ENCODE measurements at places on chromosomes 7 and 10.

- DNase-seq, result no peak
Measured at GRCh38 chr7:131830681-131831080, 274.3 kb upstream of the PODXL start.

- DNase-seq, result no peak
Measured at GRCh38 chr10:102140218-102140617, 7.4 kb downstream of the PPRC1 start.

DNA sequence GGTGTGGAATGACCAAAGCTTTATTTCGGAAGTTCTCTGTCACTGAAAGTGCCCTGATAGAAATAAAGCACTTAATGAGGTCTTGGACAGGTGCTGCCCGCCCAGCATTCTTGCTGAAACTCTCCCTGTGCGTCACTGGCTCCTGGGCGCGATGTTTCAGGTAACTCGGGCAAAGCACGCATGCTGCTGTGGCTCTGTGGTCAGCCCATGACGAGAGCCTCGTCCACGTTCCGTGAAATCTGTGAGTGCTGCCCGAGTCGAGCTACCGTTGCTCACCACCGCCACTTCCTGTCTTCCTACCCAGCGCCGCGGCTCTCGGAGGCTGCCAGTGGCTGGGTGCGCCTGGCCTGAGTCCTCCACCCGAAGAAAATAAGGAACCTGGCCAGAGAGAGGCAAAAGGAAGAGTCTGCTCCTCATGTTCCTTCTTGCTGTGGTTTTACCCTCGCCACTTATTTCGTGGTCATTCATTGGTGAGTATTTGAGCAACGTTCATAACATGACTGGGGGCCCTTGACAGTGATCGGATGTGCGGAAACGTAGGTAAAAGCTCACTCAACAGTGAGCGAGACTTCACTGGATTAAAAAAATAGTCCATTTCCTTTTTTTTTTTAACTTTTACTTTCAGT lies 95.5 kb downstream of the MAP3K8 start:
- peak; percentile 61 for DNase-seq

GRCh38 chr7:143882604-143883078 lies 19.3 kb downstream of the TCAF1 start:
- no peak for DNase-seq

- no peak for DNase-seq
Measured at GRCh38 chr10:71860243-71861029, 9.4 kb upstream of the PSAP start.

- DNase-seq, result peak; percentile 28
Measured at GRCh38 chr10:120336911-120337540, 120.0 kb upstream of the PLPP4 start.

DNA sequence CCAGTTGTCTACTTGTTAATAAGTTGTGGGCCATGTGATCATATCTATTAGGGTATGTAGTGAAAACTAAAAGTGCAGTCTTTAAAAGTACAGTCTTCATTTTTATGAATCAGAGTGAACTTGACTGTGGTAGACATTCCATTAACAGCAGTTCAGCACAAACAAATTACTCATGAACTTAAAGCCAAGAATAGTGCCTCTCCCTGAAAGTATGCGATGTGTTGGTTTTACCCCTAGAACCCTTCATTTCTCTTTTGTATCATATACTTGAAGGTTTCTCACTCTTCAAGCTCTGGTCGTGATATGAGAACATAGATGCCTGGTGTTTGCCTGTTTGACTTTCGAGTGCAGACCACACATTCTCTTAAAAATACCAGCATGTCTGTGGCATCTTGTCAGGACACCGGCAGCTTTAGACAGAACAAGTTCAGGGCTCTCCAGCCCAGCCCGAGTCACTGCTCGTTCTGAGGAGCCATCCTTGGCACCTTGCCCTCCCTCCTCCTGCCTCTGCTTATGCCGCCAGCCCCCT lies 159.3 kb downstream of the LCOR start:
- DNase-seq, result no peak

GRCh38 chr10:31215052-31215451 lies 104.0 kb upstream of the ZEB1 start:
- DNase-seq, result no peak

- no peak for DNase-seq
Measured at GRCh38 chr7:105596866-105597265, 15.6 kb upstream of the EFCAB10 start.

- DNase-seq, result no peak
Measured at GRCh38 chr7:1591876-1592275, 22.0 kb upstream of the PSMG3 start.

- DNase-seq, result no peak
Measured at GRCh38 chr10:17510242-17510908, 56.0 kb upstream of the ST8SIA6 start.

DNA sequence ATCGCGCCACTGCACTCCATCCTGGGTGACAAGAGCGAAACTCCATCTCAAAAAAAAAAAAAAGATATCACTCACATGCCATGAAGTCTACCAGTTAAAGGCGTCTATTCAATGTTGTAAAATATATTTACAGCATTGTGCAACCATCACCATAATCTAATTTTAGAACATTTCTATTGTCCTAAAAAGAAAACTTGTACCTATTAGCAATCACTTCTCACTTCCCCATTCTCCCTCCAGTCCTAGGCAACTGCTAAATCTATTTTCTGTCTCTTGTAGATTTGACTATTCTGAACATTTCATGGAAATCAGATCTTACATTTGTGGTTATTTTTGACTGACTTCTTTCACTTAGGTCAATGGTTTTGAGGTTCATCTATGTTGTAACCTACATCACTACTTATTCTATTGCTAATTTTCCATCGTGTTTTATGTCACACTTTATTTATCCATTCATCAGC lies 25.2 kb upstream of the OTUD1 start:
- DNase-seq, result no peak

DNA sequence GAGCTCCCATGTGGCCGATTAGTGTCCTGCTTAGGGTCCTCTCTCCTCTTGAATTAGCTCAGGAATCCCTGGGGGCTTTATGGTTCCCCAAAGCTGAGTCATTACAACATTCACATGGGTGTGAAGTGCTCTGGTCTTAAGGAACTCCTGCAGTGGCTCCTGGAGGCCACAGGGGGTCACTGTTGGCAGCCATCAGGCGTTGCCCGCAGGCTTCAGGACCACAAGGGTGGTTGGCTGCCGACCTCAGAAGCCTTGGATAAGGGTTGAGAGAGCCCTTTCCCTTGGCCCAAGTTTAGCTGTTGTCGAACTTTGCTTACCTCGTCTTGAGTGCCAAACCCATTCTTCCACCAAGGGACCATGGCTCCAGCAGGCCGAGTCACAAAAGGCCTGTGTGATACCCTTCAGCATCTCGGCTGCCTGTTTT lies 61.7 kb downstream of the SH2D4B start:
- DNase-seq, result peak; percentile 32

DNA sequence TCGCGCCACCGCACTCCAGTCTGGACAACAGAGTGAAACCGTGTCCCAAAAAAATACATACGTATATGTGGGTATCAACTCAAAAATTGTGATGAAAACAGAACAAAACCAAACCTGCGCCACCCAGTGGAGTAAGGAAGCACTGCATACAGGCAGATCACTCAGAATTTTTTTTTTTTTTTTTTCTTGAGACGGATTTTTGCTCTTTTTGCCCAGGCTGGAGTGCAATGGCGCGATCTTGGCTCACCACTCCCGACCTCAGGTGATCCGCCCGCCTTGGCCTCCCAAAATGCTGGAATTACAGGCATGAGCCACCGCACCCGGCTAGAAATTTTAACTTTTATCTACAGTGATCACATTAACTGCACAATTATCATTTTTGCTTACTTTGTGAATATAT lies 9.1 kb upstream of the TMEM236 start:
- peak; percentile 38 for DNase-seq

DNA sequence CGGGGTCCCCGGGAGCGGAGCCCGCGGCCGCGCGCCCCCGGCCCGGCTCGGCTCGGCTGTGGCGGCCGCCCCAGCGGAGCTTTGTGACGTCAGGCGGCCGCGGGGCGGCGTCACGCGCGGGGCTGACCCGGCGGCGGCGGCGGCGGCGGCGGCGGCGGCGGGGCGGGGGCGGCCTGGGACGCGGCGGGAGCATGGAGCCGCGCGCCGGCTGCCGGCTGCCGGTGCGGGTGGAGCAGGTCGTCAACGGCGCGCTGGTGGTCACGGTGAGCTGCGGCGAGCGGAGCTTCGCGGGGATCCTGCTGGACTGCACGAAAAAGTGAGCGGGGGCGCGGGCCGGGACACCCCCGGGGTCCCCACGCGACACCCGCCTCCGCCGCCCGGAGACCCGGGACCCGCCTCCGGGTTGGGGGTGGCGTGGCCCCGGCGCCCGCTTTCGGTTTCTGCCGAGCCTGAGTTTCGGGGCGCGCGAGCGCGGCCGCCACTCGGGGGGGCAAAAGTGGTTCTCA lies at the start of gene PWWP2B:
TSS of gene PWWP2B (plus strand) at position 165 of the 506 bp plus-strand sequence. CDS start at position 192, 27 bp downstream.
- no peak for DNase-seq

DNA sequence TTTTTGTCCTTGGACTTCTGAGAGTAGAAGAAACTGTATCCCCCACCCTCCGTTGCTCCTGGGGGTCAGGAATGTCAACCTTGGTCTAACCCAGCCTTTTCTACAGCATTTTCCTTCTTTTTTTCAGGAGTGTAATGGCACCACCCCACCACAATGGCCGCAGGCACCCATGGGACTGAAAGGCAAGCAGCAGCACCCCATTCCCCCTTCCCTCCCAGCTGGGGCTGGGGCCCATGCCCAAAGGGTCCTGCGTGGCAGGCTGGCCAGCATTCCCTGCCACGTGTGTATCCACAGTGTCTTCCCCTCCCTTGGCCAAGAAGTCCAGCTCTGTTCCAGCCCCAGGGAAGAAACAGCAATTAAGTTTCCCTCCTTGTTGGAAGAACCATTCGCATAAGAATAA lies 106.9 kb downstream of the ZPBP start:
- no peak for DNase-seq

DNA sequence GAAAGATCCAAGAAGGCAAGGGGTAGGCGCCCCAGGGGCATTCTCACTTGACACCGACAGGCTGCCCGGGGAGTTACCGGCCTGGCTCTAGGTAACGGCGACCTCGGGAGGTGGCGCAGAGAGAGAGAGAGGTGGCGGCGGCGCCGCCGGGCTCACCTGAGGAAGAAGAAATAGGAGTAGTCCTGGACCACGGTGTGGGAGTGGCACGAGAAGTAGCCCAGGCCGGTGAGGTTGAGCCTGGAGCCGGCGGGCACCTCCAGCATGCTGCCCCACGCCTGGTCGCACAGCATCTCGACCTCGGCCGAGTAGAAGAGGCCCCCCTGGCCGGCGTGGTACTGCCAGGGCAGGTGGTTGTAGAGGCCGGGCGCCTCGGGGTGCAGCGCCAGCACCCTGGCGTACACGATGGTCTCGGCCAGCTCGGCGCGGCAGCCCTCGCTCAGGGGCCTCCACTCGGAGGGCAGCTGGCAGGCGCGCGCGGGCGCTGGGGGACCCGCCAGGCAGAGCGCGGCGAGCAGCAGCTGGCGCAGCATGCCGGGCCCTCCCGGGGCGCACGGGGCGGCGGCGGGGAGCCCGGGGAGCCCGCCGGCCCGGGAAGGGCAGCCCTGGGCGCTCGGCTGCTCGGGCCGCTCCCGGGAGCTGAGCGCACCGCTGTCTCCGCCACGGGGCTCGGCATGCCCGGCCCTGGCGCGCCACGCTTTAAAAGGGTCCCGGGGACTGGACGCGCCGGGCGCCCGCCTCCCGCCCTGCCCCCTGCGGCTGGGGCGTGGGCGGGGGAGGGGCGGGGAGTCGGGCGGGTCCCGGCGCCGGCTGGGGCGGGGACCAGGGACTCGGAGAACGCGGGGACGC lies at the start of gene CCDC3:
TSS of gene CCDC3 (minus strand) at position 673 of the 846 bp plus-strand sequence. CDS start at position 530, 143 bp downstream.
- peak; percentile 11 for DNase-seq

DNA sequence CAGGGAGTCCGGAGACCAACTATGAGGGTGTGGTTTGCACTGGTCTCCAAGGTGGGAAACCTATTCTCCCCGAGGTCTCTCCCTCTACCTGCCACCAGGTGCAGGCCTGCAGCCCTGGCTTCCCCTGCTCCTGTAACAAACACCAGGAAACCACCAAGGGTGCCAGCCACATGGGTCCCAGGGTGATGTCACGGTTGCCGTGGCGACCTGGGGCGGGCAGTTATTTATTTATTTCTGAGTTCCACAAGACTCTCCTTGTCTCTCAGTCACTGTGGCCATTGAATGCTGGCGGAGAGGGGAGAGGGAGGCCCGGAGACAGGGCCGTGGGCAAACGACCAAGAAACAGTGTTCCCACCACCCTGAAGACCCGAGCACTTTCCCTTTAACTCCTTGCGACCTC lies 27.0 kb downstream of the MMD2 start:
- no peak for DNase-seq

DNA sequence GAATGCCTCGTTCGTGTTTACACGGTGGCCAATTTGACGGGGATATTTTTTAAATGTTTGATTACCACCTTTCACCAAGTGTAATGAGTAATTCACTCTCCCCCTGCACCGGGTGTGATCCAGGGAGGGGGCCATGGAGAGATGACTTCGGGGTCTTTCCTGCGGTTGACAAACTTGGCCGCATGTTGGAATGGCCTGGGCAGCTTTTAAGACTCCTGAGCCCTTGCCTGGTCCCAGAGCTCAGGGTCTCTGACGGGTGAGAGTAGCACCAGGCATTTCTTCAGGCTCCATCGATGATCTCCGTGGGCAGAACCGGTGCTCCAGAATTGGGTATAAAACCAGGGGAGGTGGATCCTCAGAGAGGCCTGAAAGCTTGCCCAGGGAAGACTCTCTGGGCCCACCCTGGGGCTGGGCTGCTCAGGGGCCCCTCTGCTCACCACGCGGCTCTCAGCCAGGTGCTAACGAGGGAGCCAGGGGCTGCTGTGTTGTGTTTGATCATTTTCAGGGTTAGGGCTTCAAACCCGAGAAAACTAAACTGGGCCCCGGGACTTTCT lies 882 bp downstream of the ZNF282 start:
- DNase-seq, result no peak

GRCh38 chr10:100163704-100164621 lies 21.9 kb downstream of the ERLIN1 start:
- DNase-seq, result no peak

- no peak for DNase-seq
Measured at GRCh38 chr7:114879554-114879953, 42.3 kb upstream of the MDFIC start.

GRCh38 chr10:132943058-132943790 lies 854 bp upstream of the CFAP46 start:
- DNase-seq, result no peak

DNA sequence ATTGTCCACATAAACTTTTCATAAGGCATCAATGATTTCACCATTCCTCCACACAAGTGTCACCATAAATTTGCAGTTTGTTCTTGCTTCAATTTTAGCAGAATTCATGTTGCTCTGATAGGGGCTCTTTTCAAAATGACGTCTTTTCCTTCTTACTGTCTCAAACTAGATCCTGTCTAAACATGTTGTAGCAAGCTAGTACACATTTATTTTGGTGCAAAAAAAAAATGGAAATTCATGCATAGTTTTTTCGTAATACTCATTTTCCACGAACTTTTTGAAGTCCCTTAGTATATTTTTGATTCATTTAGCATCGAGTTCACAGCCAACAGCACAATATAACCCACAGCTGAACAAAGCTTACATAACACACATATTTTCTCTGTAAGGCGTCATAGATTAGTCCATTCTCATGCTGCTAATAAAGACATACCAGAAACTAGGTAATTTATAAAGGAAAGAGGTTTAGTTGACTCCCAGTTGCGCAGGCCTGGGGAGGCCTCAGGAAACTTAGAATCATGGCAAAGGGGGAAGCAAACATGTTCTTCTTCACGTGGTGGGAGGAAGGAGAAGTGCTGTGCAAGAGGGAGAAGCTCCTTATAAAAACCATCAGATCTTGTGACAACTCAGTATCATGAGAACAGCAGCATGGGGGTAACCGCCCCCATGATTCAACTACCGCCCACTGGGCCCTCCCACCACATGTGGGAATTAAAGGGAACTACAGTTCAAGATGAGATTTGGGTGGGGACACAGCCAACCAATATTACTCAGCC lies 301.5 kb downstream of the CCDC3 start:
- DNase-seq, result no peak

Measured in stimulated activated CD8-positive, alpha-beta memory T cell treated with anti-CD3 and anti-CD28 coated beads, Interleukin-2, amount 100 ng/mL, for 48 hours (primary cell).